ENCODE measurements at places on chromosomes 4 and X. TPM values are rescaled to one million over a fixed set of nuclear protein-coding genes. Genes with fewer than 3 reads are reported as not detected.

GRCh38 chrX:20067709-20068561 is 48.8 kb downstream of the MAP7D2 start:
- no peak for DNase-seq

DNA sequence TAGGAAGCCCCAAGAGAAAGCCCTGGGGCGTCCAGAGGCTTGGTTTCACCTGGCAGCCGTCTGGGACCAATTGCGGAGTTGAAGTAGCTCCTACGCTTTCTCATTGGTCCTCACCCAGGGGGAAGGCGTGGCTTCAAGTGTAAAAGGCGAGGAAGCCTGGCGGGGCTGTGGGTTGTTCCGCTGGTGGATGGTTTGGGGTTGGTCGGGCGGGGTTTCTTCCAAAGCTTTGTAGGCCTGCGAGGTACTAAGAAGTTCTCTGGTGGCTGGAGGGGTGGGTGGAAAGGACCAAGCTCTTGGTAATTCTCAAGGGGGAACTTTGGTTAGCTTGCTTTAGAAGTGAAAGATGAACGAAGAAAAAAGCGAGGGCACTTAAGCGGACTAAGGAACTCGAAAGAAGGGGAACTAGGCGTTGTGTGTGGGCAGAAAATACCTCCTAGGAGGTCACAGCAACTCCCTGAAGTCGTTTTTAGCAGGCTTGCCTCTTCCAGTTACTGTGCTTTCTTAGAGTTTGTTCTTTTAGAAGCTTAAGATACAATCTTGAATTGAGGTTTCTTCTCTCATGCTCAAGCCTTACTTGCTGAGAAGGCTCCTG is 36.6 kb downstream of the CCNG2 start:
- peak; percentile 83 for DNase-seq

- no peak for DNase-seq
Observed at GRCh38 chr4:176186067-176186466, 9.3 kb downstream of the SPATA4 start.

DNA sequence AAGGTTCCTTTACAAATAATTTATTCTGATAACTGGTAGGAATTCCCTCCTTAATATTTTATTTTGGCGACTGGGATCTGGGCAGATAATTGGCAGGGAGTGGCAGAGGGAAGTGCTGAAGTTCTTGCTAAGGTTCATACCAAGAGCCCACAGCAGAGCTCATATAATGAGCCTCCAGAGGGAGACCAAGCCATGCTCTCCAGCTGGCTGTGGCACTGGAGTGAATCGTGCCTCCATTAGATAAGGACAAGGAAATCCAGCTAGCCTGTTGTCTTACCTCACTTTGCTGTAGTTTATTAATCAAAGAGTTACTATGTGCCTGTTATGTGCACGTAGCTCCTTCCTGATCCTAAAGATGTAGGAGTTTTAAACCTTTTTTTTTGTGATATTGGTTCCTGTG is 1.3 kb downstream of the ASB12 start:
- no peak for DNase-seq

DNA sequence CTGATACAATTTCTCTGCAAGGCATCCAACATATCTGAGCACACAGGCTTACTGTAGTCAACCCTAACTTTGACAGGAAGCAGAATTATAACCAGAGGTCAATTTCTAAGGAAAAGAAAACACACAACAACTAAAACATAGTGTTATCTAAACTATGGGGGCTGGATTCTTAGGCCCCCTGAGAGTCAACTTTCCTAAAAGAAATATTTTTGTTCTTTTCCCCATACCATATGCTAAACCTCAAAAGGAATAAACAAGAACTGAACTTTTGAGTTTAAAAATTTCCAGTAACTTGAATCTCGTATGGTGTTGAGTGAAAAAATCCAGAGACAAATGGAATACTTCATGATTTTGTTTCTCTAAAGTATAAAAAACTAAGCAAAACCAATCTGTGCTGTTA is 42.9 kb downstream of the ATXN3L start:
- no peak for DNase-seq

GRCh38 chr4:2258091-2259035 is 3.5 kb downstream of the MXD4 start:
- DNase-seq = peak; percentile 3

GRCh38 chr4:159290321-159291030 is 187.6 kb downstream of the RAPGEF2 start:
- no peak for DNase-seq

DNA sequence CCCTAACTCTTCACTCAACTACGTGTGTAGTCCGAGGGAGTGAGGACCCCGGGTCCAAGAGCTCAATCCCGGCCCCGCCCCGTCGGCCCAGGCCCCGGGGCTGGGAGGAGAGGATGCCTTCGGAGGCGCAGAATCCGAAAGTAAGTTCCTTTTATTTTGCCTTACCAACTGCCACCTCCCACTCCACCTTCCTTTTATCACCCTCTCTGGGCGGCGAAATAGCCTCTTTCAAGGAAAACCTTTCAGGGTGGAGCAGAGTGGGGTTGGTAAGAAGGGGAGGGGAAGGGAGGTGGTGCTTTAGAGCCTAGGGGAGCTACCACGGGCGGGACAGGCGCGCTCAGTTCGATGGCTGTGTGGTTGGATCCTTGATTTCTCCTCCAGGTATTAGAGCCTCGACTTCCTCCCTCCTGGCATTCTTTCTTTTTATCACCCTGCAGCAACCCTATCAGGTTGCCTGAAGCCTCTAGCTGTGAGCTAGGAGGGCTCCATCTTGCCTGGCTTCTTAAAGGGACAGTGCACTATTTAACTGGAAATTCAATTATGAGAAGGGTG is 191.2 kb downstream of the RRAGB start:
- DNase-seq = peak; percentile 13

DNA sequence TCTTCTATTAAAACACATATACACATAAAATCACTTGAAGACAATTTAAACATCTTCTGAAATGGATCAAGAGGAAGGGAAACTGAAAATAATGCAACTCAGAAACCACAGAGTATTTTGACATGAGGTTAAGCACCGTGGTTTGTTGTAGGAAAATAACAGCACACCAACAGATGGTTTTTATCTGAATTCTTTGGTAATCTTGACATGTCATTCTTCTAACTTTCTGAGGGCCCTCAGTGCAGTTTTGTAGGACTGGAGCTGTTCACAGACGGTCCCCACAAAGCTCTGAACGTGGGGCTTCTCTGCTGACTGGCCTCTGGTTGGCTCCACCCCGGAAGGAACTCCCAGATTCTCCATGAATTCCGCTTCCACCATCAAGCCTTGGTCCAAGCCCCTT is 16.0 kb upstream of the TLR8 start:
- no peak for DNase-seq

DNA sequence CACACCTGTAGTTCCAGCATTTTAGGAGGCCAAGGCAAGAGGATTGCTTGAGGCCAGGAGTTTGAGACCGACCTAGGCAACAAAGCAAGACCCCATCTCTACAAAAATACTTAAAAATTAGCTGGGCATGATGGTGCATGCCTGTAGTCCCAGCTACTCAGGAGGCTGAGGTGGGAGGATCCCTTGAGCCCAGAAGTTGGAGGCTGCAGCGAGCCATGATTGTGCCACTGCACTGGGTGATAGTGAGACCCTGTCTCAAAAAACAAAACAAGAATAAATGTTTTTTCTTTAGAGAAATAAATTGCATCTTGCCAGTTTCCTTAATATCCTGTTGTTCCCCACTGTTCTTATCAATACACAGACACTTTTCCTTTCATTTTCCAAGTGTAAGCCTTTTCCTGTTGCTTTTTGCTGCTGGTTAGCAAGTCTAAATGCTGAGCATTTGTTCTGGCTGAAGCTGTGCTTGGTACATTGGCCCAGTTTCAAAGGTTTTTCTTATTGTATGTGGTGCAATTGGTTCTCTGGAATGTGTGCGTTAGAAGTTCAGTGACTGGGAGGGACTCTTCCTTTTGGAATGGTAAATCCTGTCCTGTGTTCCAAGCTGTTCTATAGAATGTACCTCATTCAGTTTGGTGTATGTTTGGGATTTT is 98.2 kb downstream of the AFF1 start:
- DNase-seq = no peak

DNA sequence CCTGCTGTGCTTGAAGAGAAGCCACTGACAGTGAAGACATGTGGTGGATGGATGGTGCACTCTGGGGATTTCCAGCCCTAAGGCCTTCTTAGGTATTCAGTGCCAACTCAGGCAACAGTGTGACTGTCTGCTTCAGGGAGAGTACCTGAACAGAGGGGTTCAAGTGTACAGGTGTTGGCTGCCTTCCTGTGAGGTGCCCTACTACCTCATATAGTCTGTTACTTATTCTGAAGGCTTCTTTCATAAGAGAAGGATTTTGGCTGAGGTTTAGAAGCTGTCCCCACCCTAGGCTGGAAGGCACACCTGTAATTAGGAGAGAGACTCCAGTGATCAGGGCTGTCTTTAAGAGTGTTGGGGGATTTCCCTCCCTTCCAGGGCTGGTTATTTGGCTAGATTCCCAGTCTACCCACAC is 1.8 kb downstream of the FTHL17 start:
- DNase-seq = peak; percentile 52

TRPC5OS gene
- total RNA-seq = not detected

CD38 gene
- total RNA-seq = 20.0 TPM

CT45A1 gene
- not detected for total RNA-seq

- DNase-seq = no peak
Observed at GRCh38 chr4:115292320-115293092, 179.1 kb upstream of the NDST4 start.

DNA sequence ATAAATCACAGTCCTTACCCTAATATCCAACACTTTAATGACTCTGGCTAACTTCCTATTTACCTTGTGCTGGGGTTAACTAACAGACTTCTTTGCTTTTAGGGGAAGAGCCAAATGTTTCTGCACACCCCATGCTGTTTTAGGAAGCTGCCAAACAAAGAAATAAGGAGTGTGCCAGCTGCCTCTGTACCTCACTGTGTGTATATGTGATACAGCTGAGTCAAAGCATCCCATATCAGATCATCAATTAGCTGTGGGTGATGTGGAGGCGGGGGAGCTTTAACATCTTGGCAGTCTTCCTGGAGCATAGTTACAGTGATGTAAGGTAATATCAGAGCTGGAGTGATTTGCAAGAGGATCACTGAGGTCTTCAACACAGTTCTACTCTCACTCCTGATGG is 95.4 kb downstream of the COL25A1 start:
- DNase-seq = no peak

- peak; percentile 5 for DNase-seq
Observed at GRCh38 chrX:119145241-119145653, 17.6 kb upstream of the KIAA1210 start.

DNA sequence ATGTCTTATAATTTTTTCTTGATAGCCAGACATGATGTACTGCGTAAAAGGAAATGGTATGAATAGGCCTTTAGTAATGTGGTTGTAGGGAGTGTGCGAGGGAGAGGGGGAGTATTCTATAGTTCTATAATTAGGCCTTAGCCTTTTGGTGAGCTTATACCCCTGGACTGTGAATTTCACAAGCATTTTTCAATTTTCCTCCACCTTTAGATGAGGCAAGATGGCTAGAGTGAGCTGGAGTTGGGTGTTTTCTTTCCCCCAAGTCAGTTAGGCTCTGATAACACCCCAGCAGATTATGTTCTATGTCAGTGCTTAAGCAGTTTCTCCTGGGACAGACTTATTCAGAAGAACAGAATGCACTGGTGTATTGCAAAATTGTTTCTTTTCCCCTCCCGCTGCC is 210.2 kb upstream of the NPY2R start:
- no peak for DNase-seq

WAS gene
- 77.8 TPM for total RNA-seq

- DNase-seq = no peak
Observed at GRCh38 chr4:122156819-122157218, 4.7 kb downstream of the BLTP1 start.

DNA sequence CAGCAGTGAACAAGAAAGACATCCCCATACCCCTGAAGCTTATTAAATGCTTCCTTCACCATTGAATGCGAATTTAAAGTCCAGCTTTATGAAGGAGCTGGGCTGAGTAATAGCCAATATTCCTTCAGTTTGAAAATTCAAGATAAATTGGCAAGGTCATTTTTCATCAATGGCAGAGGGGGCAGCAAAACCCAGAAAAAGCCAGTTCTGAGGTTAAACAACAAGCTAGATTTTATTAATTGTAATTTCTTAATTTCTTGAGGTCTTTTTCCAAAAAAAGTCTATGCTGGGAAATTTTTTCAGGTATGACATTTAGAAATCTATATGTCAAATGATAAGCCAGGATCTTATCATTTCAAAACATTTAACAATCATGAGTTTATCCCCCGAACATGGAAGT is 808.9 kb downstream of the RPA4 start:
- no peak for DNase-seq

GRCh38 chr4:141680060-141680459 is 43.7 kb downstream of the IL15 start:
- no peak for DNase-seq

DNA sequence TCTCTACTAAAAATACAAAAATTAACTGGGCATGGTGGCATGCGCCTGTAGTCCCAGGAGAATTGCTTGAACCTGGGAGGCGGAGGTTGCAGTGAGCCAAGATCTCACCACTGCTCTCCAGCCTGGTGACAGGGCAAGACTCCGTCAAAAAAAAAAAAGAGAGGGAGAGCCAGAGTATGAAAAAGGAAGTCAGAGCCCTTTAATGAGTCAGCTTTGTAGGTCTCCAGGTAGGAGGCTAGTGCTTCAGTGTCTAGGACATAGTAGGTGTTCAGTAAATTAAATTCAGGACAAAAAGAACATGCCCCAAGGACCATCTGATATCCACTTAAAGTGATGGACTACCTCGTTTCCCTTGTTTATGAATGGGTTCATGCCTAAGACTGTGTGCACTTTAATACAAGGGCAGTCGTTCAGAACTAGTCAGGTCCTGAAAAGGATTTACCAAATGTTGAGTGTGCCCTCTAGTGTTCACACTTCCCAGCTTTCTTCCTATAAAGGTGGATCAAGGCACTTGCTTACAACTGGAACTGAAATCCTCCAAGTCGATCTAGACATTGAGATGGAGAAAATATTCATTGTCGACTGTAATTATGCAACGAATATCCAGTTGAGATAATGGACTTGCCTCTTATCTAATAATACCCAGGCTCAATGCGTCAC is 29.0 kb downstream of the F9 start:
- DNase-seq = peak; percentile 31

NEIL3 gene
- total RNA-seq = 22.7 TPM

FTHL17 gene
- not detected for total RNA-seq

DNA sequence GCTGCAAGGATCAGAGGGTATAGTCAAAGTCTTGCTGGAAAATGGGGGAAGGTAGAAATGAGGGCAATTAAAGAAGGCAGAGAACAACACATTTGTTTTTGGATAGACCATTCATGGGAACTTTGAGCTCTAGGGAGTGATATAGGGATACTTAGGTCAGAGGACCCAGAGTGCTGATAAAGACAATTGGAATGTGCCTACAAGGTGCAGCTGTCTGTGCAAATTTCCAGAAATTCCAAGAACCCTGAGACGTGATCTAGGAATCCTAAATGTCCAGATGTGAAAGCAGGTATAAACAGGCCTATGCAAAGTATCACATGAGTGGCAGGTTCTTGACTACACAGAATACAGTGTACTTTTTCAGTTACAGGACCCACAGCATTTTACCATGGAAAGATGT is 24.2 kb downstream of the FNIP2 start:
- no peak for DNase-seq

- no peak for DNase-seq
Observed at GRCh38 chr4:4881432-4881831, 22.0 kb downstream of the MSX1 start.

GRCh38 chr4:41320278-41320677 is 63.5 kb downstream of the UCHL1 start:
- DNase-seq = no peak
